RWPE1 (cell line): ENCODE measurements at places on chromosomes 7 and 10.

DNA sequence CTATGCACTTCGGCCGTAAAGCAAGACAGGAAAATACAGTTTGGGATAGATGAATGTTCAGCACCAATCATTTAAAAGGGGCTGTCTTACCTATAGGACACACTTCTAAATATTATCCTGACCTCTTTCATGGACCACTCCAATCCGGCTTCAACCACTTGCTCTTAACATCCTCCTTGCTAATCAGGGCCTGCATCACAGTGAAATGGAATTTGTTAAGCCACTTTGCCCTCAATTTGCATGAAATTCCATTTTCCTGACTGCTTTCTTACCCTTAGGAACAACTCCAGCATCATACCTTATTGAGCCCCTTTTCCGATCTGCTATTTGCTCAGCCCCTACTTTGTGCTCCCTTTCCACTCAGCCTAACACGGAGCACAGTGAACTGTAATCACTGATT lies 667.3 kb downstream of the PHTF2 start:
- DNase-seq, result no peak

DNA sequence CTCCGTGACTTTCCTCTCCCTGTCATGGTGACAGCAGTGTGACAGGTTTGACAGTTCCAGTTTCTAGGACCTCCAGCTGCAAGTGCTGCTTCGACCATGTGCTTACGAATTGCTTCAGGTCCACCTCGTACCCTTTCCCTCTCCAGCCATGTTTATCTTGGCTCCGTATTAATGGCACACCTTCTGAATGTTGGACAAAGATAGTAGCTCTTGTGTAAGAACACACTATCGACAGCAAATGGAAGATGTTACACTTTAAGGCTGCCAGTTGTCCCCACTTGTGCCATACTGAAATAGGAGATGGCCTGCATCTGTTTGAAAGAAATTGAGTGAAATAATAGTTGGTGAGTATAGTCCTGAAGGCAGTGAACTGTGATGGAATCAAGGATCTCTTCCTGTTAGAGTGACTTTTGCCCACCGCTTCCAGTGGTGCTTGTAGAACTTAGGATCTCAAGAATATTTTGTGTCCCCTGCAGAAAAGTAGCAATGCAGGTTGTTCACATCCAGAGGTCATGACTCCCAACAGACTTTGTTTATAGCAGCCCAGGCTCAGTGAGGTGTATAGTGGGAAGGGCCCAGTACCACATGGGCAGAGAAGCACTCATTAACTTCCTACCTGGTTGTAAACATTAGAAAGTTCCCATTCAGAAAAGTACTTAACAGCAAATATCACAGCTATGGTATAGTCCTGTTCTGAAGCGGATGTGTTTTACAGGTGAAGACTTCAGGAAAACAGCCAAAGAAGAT lies 629.7 kb upstream of the GALNT17 start:
- no peak for DNase-seq

GRCh38 chr10:22473044-22473443 lies 127.7 kb downstream of the SPAG6 start:
- no peak for DNase-seq

DNA sequence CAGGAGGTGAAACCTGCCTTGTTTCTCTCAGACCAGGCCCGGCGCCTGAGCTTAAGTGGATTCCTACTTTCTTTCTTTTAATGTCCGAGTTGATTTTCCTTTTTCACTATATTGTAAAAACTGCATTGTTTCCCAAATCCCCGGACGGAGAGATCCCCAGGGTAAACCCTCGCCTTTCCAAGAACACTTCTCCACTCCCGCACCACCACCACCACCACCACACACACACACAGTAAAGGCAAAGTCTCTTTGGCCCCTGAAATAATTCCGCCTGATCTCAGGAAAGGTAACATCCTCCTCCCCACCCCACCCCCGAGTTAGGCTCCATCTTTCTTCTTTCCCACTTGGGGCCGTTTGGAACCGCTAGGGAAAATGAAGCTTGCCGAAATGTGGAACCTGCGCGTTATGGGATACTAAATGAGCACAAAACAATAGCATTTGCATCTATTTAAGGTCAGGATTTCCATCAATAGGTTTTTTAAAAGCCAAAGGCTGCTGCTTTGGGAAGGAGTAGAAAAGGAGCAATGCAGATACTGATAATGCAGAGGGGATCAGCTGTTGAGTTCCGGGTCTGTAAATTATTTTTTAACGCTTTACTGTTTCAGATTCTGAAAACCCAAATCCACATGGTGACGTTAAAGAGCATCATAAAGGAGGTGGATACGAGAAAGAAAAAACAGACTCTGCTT lies 2.5 kb downstream of the HPSE2 start:
- no peak for DNase-seq

- DNase-seq, result no peak
Observed at GRCh38 chr7:75608451-75609122, 116.5 kb downstream of the SPDYE5 start.

DNA sequence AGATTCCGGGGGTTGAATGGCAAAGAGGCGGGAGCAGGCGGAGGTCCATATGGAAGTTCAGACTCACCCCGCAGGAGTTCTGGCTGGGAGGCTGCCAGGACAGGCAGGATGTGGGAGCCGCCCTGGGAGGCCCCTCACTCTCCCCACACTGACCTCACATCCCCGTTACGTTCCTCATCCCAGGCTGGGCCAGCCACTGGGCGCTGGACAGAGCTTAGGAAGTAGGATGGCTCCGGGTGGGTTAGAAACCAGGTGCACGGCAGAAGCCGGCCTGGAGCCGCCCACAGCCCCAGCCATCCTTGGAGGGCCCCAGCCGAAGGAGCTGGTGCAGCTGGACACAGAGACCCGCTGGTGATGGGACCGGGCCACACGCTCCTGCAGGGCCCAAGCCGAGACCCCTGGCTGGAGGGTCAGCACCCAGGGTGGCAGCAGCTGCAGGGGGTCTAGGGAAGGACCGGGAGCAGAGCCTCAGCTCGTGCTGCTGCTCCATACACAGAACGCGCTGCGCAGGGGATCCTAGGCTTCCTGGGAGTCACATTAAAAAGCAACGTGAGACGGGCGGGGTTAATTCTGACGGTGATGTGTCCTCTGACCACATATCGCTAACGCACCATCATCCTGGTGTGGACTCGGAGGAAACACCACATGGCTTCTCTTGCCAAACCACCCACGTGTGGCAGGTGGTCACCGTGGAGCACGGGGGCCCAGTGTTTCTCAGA lies 98.6 kb upstream of the DIP2C start:
- no peak for DNase-seq

- no peak for DNase-seq
Observed at GRCh38 chr7:150996376-150997074, 5.7 kb downstream of the NOS3 start.
